ENCODE measurements at places on chromosomes 1 and 21.

DNA sequence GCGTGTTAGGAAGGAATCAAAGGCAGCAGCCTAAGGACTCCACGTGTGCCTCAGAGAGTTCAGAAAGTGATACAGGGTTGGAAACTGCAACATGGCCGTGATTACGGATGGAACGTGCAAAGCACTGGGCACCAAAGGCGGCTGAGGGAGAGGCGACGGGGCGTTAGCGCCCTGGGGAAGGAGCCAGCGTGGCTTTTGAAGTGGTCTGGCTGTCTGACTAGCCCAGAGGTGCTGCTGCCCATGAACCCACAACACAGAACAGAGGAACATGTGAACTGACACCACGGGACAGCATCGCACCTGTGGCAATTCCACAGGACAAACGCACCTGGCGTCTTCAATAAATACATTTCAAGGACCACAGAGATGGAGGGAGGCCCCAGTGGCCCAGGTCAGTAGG lies 18.0 kb upstream of the TMEM52 start:
- no peak for DNase-seq

DNA sequence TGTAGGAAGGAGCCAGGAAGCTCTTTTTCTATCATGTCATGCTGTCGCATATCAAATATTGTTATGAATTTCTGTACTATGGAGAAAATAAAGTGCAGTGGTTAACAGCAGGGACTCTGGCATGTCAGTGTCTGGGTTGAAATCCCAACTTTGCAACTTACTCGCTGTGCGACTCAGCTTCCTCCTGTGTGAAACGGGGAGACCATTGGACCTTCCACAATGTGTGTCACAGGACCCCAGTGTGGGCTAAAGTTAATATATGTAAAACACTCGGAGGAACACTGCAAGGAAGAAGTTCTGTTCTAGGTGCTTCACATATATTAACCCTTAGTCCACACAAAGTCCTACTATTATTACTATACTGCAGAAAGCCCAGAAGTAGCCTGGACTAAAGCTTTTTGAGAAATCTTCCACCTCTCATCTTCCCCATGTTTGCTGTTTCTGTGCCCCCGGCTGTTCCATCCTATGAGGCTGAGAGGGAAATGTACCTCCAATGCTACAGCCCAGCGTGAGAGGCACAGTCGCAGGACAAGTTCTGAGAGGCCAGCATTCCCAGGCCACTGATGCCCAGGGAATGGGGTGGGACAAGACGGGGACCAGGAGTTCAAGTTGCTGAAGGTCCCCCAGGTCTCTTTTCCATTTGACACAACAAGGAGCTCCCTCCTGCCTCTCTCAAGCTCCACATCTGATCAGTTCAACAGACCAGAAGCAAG lies 1.9 kb downstream of the CHIT1 start:
- DNase-seq, result no peak

DNA sequence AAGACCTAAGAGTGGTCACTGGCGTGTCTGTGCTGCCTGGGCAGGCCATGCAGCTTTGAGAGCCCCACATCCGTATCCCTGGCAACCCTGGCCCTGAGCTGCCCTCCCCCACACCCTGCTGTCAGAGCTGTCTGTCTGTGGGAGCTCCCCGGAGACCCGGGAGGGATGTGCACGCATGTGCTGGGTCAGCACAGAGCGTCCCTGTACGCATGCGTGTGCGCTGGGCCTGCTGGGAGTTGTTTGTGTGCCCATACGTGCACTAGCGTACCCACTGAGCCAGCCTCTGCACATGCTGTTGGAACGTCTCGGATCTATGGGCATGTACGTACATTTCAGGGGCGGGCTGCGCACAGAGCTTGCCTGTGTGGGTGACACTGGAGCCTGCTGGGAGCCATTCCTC lies 89.3 kb downstream of the EPHB2 start:
- no peak for DNase-seq

DNA sequence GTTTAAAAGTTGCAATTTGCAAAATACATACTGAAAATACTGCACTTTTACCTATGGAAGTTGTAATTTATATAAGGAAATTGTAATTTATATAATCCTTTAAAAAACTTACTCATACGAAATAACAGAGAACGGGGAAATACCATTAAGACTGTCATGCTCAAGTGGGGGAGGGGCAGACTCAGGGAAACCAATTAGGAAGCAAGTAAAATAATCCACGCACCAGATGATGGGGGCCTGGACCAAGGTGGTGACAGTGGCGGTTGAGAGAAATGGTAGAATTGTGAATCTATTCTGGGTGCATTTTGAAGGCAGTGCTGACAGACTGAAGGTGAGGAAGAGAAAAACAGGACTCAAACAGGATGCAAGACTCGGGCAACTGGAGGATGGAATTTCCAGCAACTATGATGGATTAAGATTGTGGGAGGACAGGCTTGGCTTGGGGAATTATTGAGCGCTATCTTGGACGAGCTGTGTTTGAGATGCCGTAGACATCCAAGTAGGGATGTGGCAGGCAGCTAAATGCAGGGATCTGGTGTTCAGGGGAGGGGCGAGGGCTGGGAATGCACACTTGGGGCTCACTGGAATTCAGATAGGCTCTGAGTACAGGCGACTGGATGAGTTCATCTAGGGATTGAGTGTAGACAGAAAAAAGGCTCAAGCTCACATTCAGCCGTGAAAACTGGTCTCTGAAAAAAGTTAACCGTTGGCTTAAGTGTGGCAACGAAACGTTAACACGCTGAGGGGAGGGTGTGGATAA lies 977 bp downstream of the LCA5L start:
- DNase-seq, result no peak

Measured in GM12864 (cell line).